ENCODE measurements at places on chromosomes 12 and 14.

- peak; percentile 4 for DNase-seq
Observed at GRCh38 chr12:67155863-67156262, 113.3 kb upstream of the CAND1 start.

- DNase-seq: no peak
Observed at GRCh38 chr12:6582959-6583358, 14.9 kb upstream of the NOP2 start.

DNA sequence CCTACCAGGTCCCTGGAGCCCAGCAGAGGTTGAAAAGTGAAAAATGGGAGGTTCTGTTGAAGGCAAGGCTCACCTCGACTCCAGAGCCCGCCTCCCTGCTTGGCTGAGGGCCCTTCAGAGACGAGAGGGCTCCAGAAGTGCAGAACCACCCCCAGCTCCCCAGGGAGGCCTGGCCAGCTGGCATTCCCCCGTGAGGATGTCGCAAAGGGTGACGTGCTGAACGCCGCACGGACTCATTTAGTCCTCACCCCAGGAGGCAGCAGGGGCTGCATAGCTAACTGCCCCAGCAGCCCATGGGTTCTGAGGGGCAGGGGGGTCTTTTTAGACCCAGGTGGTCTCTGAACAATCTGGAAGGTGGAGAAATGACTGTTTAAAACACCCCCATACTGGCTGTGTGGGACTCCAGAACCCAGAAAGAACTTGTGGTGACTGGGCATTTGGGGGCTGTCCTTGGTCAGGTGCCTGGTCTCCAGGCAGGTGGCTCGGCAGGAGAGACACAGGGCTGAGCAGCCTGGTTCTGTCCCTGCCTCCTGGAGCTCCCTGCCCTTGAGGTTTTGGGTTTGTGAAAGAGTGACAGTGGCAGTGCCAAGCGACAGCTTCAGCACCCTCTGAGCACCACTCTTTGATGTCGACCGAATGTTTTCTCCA is 32.0 kb downstream of the ANAPC7 start:
- DNase-seq: no peak

DNA sequence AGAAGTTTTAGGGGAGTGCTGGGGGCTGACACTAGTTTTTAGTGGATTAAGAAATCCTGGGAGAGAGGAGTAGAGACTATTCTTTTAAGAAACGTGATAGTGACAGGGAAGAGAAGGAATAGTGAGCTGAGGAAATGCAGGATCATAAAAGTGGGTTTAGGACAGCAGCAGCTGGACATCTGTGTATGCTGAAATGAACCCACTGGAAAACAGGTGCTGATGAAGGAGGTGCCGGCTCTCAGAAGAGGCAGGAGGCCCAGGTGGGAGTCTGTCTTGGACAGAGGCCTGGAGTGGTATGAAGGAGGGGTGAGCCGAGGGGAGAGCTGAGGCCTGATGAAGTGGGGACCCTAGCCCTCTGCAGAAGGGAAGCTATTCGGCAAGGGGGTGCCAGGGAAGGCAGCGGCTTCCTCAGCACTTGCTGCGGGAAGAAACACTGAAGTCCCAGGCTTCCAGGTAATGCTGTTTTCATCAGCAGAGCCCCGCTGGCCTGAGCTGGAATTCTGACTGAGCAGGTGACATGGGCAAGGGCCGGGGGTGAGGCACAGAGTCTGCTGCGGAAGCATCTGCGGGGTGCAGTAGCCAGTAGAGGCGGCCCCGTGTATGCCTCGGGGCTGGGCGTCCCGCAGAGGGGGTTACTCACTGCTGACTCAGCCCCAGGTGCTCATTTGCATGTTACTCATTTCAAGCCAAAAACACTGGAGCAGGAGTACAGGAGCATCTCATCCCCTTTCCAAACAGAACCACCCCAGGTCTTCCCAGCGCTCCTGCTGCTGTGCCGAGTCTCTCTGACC is 89.7 kb downstream of the TMCC3 start:
- DNase-seq: peak; percentile 82

- DNase-seq: no peak
Observed at GRCh38 chr12:44063671-44064070, 227.8 kb downstream of the TMEM117 start.

DNA sequence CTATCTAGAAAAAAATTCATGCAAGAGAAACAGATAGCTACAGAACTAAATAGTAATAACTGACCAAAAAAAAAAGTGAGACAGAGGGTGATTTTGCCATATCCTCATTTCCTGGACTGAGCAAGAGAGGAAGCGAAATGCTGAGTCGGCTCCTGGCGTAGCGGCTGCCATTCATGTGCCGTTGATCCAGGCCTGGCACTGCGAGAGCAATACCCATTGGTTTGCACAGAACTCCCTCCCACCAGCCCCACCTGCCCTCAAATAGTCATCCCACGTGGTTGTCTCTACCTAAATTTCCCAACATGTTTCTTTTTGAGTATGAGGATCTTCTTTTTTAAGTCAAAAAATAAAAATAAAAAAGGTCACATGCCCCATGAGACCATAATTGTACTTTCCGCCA is 9.4 kb upstream of the WNT5B start:
- no peak for DNase-seq

GRCh38 chr14:102213984-102214658 is 74.4 kb downstream of the WDR20 start:
- no peak for DNase-seq

GRCh38 chr12:58774731-58775130 is 145.6 kb downstream of the LRIG3 start:
- DNase-seq: peak; percentile 22

DNA sequence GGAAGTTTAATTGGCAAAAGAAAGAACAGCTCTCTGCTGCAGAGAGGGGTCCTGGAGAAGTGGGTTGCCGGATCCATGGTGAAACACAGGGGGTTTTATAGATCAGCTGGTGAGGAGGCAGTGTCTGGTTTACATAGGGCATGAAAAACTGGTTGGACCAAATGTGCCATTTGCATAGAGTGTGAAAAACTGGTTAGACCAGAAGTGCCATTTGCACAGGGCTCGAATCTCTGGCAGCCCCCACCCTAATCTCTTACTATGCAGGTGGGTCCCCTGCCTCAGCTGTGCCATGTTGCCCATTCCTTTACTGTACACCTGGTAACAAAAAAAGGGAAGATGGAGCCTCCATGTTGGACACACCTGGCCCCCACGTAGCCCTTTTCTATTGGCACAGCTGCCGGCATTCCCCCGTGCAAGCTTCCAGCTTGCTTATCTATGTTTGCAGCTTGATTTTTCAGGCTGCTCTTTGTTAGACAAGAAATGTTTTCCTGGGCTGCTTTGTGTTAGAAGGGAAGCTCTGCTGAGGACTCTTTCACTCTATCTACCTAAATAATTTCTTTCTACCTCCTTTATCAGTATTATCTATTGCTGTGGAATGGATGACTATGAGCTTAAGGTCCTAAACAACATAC is 61.1 kb upstream of the TMEM132D start:
- no peak for DNase-seq

DNA sequence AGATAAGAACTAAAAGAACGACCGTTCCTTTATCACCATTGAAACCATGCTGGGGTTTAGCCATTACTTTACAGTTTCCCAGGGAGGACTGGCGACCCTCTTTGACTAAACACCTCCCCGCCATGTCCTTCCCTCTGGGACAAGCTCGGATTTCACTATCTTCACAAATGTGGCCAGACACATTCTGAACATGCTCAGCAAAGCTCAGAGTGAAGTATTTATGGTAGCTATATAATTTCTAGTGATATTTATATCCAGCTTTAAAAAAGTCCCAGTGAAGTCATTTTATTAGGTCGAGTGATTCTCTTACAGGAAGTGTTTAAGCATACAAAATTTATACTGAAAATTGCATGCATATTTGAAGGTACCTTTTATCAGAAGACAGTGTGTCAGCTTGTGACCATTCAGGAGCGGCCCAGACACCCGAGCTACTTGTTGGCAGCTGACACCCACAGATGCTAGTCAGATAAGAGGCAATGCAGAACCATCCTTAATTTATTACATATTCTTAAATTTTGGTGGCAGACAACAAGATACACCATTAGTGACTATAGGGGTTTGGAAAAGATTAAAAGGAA is 36.8 kb downstream of the NIN start:
- no peak for DNase-seq

Measured in astrocyte of the spinal cord (primary cell).